ENCODE measurements at places on chromosomes 2 and 18.
A peak's percentile ranks its signal among the peaks of the same experiment; 100 is the strongest.

- DNase-seq, result no peak
Measured at GRCh38 chr2:97546711-97547110, 43.0 kb downstream of the ANKRD36B start.

- no peak for DNase-seq
Measured at GRCh38 chr2:64565949-64566710, 42.0 kb downstream of the AFTPH start.

GRCh38 chr18:36436387-36436786 is 138.9 kb downstream of the FHOD3 start:
- no peak for DNase-seq

GRCh38 chr2:128603411-128603924 is 284.8 kb upstream of the HS6ST1 start:
- DNase-seq, result no peak

DNA sequence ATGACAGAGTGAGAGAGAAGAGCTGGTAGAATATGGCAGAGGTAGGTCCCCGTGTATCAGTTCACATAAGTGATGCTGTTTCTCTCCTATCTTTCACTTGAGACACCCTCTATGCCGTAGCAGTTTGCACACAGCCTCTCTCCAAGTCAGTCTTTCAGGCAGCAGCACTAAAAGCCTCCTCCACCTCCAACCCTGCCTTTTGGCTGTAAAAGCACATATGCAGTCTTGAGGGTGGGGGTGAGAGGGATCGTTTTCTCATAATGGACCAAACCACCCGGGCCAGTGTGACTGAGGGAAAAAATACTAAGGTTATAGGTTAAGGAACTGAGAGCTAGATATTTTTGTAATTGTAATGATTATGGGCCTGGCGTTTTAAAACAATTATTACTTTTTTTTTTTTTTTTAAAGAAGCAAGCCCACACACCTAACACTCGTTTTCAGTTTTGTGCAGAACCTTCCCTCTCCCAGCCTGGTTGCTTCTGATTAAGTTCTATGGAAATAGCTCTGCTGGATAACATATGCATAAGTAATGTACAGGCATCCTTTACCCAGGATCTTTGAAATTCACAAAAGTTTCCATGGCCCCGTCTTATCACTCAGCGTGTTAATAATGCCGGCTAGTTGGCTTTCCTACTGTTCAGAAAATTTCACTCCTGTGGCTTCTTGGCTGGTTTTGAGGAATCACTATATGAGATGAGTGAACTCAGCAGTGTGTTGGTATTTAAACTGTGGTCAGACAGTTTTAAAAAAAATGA is 112.2 kb upstream of the MEIS1 start:
- DNase-seq, result no peak

- DNase-seq, result no peak
Measured at GRCh38 chr2:54895730-54896129, 154.5 kb downstream of the RTN4 start.

GRCh38 chr18:31942291-31942998 is 483 bp downstream of the TRAPPC8 start:
- peak; percentile 27 for DNase-seq

- no peak for DNase-seq
Measured at GRCh38 chr2:101330253-101330933, 21.9 kb upstream of the RNF149 start.

Data from activated gamma-delta T cell (primary cell).